Stimulated activated CD8-positive, alpha-beta memory T cell treated with anti-CD3 and anti-CD28 coated beads, Interleukin-7, amount 100 ng/mL, for 4 hours (primary cell): ENCODE measurements at places on chromosomes 7 and 10.

- no peak for DNase-seq
These were observed 158.5 kb downstream of the CACNA2D1 start for GRCh38 chr7:82284936-82285519.

DNA sequence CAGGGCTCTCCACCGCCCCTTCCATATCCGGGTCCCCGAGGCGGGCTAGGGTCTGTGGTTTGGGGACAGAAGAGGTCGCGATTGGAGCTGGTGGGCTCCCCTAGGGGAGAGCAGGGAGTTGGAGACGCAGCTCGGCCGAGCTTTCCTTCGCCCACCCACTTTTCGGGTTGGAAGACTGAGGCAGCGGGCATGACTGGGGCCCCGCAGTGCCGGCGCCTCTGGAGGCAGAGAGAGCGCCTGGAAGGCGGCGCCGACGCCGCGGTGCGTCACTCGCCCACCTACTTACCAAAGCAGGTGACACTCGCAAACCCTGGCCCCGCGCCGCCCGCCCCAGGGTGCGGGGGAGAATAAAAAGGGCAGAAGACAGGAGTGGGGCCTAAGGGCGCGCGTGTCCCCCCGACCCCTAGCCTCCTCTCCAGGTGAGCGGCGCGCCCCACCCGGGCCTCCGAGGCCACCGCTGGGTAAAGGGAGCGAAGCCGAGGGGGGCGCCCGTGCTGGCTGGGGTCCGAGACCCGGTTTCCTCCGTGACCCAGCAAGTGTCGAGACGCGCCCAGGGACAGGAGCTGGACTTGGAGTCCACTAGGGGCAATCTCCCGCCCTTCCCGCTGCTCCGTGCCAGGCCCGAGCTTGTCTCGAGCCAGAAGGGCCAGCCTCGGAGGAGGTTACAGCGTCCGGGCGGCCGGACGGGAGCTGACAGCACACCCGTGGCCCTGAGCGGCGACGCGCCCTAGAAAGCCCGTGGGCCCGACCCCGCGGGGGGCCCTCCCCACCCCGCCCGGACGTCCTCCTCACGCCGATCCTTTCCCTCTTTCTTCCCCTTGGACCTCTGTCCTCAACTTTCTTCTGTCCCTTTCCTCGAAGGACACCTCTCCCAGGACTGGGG lies 34.4 kb upstream of the GRID1 start:
- peak; percentile 66 for DNase-seq

GRCh38 chr10:133474665-133475424 lies 21.1 kb downstream of the SCART1 start:
- no peak for DNase-seq

GRCh38 chr7:134366481-134366880 lies 49.8 kb upstream of the SLC35B4 start:
- DNase-seq, result no peak

DNA sequence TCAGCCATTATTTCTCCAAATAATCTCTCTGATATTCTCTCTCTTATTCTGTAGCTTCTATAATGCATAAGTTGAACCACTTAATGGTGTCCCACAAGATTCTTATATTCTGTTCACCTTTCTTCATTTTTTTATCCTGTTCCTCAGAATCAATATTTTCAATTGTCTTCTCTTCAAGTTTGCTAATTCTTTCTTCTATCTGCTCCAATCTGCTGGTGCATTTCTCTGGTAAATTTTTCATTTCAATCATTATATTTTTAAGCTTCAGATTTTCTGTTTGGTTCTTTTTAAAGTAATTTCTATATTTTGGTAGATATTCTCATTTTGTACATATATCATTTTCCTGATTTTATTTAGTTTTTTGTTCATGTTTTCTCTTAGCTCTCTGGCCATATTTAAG lies 272.6 kb downstream of the ZEB1 start:
- DNase-seq, result no peak

DNA sequence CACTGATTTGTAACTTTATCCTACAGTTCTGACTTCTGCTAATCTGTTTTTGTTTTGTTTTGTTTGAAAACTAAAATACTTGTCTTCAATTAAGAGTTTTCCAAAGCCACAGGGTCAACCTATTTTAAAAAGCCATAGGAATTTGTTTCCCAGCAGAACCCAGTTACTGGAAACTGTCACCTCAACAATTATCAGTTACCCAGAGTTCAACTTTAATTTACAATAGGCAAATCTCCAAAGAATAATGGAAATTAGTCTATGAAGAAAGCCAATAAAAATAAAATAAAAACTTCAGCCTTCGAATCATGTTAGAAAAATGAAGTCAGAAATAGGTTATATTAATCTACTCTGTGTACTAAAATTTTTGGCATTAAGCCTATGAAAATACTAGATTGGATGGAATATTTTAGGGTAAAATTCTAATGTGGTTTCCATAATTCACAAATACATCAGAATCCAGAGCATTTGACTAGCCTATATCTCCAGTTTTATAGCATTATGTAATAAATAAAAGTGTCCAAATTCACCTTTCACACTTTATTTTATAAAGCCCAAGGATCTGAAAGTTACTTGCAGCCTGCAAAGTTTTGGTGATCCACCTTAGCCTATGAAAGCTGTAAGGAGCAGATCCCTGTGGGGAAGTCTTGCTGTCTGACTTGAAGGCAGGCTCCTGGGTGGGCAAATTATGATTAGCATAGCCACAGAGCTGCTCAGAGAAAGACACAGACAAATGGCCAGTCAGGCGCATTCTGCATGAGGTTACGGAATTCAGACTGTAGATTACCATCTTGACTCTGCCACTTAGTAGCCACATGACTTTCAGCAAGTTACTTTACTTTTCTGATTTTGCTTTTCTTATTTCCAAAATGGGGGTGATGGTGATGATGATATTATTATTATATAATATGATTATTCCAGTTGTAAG lies 250.0 kb upstream of the HGF start:
- DNase-seq, result no peak

DNA sequence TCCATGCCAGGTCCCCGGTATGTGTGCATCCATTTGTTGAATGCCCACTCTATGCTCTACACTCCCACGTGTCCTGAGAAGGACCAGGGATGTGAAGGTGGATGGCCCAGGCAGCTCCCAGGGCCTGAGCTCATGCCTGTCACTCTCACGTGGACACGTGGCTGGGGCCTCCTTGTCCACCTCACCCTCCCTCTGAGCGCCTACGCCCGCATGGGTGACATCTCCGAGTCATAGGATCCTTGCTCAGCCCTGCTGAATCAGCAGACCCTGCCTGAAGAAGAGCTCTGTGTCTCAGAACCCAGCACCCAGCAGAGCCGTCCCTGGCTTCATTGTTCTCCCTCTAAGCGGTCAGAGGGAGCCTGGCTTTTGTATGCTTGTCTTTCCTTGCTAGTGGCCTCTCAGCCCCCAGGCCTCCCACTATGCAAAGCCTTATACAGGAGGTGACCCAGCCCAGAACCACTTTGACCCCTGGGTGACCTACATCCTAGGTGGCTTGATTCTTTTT lies 107.9 kb upstream of the PPIF start:
- no peak for DNase-seq

DNA sequence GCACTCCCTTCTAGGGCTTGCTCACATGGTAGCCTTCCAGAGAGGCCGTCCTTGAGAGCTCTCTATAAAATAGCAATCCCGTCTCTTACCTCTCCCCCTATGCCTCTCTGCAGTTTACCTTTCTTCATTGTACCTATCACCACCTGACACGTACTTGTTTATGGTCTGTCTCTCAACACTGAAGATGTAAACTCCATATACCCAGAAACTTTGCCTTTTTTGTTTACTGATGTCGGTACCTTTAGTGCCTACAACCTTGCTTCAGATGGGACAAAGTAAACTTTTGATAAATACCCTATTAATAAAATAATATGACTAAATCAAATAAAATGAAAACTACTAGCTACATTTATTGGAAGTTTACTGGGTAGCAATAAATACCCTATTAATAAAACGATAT lies 220.6 kb downstream of the GPAM start:
- DNase-seq, result no peak

GRCh38 chr7:149773446-149774236 lies at the start of gene ZNF467:
Gene ZNF467, minus strand, starts transcription at chr7:149773588. Its CDS starts 2,556 bp downstream, at chr7:149771032.
- peak; percentile 50 for DNase-seq

GRCh38 chr7:112670193-112670592 lies 120.0 kb downstream of the TMEM168 start:
- no peak for DNase-seq

DNA sequence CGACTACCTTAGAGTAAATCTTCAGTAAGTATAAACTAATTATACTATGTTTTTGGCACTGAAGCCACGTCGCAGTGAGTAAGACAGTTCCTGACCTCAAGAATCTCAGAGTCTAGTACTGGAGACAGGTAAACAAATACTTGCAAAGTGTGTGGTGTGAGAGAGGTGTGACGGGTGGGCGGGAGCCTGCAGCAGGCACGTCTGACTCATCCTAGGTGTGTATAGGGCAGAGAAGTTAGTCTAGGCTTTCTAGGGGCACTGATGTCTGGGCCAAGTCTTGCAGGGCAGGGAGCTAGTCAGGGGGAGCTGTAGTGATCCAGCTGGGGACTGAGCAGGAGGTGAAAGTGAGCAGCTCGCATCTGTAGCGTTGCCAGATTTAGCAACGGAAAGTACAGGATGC lies 35.9 kb upstream of the SFTPD start:
- no peak for DNase-seq

GRCh38 chr7:104960741-104961448 lies 53.1 kb upstream of the KMT2E start:
- DNase-seq, result no peak

GRCh38 chr10:47260505-47261111 lies 39.4 kb upstream of the GDF10 start:
- no peak for DNase-seq

DNA sequence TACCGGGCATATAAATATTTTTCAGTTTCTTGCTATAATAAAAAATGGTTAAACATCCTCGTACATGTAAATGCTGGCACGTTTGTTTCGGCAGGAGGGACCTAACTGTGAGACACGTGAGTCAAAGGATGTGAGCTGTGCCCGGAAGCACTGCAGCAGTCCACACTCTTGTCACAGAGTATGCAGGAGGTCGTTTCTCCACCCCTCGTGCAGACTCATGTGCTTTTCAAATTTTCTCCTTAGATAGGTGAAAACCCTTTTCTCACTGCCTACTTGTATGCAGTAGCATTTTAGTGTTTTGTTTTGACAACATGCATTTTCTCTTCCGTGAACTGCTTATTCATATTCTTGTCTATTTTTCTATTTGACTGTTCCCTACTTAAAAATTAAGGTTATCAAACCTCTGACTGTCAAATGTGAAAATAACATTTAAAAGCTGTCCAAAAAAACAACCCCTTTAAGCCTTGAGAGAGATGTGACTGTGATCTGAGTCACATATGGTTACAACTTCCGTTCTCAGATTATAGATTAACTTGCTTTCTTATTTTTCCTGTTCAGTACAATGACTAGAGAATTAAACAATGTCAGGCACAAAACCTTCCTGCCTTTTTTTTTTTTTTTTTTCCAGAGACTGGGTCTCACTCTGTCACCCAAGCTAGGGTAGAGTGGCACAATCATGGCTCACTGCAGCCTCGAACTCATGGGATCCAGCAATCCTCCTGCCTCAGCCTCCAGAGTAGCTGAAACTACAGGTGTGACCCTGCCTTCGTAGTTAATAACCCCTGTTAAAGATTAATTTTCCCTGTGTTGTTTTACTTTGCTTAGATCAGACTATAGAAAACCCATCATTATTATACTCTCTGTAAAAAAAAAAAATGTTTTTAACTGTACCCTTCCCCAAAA lies 45.1 kb downstream of the DPY19L1 start:
- DNase-seq, result peak; percentile 26

- DNase-seq, result peak; percentile 82
These were observed at the start of gene CCDC6 for GRCh38 chr10:59906417-59907202. Gene CCDC6, minus strand, starts transcription at chr10:59906556. Its CDS starts 132 bp downstream, at chr10:59906424.

- DNase-seq, result no peak
These were observed 64.8 kb upstream of the INSIG1 start for GRCh38 chr7:155232911-155233310.

DNA sequence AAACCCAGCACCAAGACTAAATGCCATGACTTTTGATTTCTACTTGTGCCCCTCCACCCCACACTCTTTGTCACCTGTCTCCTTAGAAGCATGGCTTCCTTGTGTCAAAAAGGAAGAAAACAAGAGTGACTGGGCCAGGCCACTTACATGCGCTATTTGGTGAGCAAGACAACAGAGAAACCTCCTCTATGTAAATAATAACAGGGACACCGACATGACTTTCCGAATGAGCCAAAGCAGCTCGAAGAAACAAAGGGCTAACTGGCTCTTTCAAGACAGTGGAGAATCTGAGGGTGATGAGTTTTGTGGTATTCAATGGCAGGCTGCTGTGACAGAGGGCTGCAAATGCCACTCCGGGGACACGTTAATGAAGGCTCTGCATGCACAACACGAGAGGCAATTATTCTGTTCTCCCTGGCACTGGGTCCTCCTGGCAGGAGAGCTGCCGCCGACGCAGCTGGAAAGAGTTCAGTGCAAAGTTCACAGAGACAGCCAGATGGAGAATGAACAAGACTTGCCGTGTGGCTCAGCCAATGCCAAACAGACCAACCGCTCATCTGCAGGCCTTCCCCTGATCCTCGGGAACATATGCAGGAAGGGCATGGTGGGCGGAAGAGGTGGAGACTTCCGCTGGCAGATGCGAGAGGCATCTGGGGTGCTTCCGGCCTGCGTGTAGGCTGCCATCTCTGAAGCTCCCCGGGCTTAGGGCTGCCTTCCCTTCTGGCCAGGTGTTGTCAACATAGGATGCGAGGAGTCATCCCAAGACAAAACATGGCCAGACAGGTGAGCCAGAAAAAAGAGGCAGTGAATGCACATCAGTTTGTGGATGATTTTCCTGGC lies 59.1 kb upstream of the SMNDC1 start:
- no peak for DNase-seq

DNA sequence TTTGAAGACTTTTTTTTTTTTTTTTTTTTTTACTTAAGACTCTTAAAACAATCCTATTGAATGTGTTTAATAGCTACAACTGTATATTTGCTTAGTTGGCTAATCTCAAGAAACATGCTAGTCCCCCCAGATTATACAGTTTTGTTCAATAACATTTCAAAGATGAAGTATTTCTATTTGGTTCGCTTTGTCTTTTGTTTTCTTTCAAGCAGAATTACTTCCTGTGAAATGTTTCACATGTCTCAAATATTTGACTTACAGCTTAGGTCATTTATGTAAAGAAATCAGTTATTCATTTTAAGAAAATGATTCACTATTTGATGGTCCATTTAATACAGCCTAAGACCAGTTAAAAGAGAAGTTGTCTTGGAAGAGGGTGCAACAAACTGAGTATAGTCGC lies 12.8 kb upstream of the LAMB1 start:
- no peak for DNase-seq

GRCh38 chr7:155574556-155575290 lies 28.4 kb upstream of the CNPY1 start:
- DNase-seq, result no peak

GRCh38 chr7:94486216-94486615 lies 23.4 kb upstream of the CASD1 start:
- DNase-seq, result no peak

GRCh38 chr7:100482728-100483089 lies 1.0 kb upstream of the NYAP1 start:
- no peak for DNase-seq

- no peak for DNase-seq
These were observed 33.2 kb upstream of the MXI1 start for GRCh38 chr10:110174201-110174600.

GRCh38 chr7:97021747-97022490 lies 2.7 kb downstream of the DLX5 start:
- DNase-seq, result no peak

GRCh38 chr7:22442187-22442881 lies 57.7 kb downstream of the STEAP1B start:
- DNase-seq, result no peak

GRCh38 chr10:70358446-70358845 lies 24.0 kb downstream of the LRRC20 start:
- no peak for DNase-seq
